ENCODE measurements at places on chromosomes 16 and 17.

DNA sequence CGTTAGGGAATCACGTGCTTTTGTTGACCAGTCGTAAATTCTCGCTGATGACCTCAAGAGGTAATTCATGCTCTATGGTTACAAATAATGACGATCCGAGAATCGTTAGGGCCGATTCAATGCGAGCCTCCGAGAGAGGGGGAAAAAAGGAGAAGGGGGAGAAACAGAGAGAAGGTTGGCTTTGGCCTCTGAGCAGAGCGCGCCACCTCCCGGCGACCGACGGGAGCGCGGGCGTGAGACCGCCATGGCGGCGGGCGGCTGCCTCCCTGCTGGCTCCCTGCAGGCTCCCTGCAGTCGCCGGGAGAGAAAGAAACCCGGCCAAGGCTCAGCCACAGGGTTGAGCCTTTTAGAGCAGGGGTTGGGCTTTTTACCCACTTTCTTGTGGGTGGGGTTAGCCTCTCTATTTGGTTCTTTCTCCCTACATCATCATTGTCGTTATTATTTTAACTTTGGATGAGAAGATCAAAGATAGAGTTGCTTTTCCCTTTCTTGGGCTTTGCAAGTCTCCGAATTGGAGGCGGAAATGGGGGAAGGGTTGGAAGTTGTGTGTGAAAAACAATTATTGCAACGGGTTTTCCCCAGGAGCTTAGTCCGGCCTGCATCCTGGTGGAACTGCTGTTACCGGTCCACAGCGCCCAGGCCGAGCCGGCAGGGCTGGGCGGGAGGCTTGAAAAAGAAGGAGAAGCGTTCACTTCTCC is 410 bp upstream of the HOXB5 start:
- DNase-seq, result peak; percentile 86

GRCh38 chr17:74873874-74874614 is 1.2 kb upstream of the FDXR start:
- no peak for DNase-seq

- DNase-seq, result no peak
Observed at GRCh38 chr17:50829332-50829731, 6.1 kb upstream of the WFIKKN2 start.

DNA sequence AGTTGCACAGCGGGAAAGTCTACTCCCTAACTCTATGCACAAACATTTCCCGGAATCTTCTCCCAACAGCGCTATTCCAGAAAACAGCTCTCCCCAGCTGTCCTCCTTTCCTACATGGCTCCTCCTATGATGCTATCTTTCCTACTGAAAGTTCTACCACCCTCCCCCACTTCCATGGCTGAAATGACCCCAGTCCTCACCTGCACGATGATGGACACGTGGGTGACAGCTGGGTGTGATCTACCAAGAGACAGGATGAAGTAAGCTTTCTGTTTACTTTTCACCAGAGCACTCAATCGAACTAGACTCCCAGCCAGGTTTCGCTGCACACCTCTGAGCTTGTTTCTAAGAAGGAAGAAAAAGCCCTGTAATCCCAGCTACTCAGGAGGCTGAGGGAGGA is 10.7 kb downstream of the CTC1 start:
- DNase-seq, result no peak

DNA sequence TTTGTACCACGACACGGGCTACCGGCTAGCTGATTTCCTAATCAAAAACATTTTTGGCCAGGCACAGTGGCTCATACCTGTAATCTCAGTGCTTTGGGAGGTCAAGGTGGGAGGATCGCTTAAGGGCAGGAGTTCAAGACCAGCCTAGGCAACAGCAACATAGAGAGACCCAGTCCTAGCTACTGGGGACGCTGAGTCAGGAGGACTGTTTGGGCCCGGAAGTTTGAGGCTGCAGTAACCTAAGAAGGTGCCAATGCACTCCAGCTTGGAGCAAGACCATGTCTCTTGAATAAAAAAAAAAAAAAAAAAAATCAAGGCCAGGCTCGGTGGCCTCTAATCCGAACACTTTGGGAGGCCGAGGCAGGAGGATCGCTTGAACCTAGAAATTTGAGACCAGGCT is 49.8 kb downstream of the UBE2G1 start:
- DNase-seq, result no peak

GRCh38 chr17:39738983-39739884 is 1.5 kb downstream of the GRB7 start:
- no peak for DNase-seq

DNA sequence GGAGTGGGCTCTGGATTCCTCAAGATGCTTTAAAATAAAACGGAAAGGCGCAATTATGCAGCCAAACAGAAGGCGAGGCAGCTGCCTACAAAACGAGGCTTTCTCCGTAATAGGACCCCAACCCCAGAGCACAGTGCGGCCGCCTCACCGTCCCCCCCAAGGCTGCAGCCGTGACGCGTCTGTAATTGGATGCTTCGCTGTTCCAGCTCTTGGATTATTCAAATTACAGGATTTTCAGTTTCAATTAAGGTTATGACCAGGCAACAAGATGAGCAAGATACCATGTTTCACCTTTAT is 37.3 kb upstream of the ABR start:
- no peak for DNase-seq

- DNase-seq, result no peak
Observed at GRCh38 chr16:19776565-19776964, 58.5 kb downstream of the IQCK start.

- no peak for DNase-seq
Observed at GRCh38 chr17:39306509-39307212, 80.9 kb upstream of the STAC2 start.

DNA sequence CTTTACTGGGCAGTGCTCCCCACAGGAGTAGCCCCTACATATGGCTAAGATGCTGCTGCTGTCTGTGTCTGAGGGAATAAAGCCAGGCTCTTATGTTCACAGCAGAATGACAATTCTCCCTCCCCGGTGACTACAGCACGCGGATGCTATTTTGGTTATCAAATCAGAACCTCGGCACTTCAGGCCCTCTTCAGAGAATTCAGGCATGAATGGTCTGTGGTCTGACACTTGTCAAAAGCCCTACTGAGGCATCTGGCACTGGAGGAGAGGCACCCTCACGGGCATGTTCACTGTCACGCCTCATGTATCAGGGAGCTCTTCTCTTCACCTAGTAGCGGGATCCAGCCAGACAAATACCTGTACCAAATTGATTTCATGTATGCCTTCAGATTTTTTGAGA is 30.4 kb downstream of the KIAA0513 start:
- DNase-seq, result no peak

- no peak for DNase-seq
Observed at GRCh38 chr17:48290378-48290777, 139.6 kb downstream of the SKAP1 start.

DNA sequence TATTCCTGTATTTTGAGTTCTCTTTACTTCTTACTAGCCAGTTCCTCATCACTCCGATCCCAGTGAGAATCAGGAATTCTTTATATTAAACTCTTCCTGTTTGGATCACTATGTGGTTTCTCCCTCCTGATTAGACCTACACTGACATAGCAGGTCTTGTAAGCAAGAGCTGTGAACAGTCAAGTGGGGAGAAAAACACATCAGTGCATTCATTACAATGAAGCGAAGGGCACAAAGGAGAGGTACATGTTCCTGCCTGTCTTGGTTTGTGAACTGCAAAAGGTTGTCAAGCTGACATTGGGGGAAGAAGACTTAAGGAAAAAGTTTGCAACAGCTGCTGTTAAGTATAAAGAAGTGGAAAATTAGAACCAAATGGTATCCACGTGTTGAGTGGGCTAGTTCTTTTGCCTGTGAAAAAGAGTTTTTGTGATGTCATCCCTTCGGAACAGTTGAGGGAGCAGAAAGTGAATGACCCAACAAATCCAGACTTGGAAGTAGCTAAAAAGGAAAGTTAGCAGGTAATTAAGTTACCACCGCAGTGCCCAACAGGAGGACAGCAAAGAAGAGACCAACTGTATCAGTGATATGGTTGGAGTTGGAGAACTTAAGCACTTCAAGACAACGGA is 23.0 kb upstream of the TRIM25 start:
- DNase-seq, result no peak

GRCh38 chr16:57867000-57867561 is 64.8 kb upstream of the KIFC3 start:
- no peak for DNase-seq

DNA sequence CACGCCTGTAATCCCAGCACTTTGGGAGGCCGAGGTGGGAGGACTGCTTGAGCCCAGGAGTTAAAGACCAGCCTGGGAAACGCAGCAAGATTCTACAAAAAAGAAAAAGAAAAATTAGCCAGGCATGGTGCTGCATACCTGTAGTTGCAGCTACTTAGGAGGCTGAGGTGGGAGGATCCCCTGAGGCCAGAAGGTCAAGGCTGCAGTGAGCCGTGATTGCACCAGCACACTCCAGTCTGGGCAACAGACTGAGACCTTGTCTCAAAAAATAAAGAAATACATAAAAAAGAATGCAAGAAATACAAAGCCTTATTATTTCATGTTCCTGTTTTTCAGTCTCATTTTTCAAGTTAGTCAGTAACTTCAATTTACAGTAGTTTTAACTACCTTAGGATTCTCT is 5.9 kb upstream of the CNOT1 start:
- no peak for DNase-seq

DNA sequence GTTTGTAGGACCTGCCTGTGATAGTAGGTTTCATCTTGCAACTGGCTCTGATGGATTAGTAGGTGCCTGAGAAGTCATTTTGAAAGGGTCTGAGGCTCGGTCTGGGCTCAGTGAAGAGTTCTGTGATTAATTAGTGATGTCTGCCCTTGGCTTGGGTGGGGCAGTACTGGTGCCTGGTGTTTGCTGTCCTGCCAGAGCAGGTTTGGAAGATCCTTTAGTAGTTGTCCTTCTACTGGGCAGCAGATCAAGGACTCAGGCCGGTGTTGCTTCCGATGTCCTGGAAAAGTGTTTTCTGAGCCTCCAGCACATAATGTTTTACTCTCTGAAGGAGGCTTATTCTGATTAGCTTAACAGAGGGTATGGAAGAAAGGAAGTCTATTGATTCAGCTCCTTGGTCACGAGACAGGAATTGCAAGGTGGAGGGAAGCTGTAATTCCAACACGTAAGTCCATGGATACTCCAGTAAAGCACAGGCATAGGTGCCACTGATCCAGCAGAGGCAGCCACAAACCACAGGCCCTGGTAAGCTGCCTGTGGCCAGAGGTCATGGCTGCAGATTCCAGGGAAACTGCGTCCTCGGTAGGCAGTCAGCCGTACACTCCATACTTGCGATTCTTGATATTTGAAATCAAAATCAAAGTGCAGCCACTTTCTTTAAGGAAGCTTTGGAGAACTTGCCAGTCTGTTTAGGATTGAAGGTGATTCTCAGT is 18.7 kb downstream of the HLF start:
- DNase-seq, result no peak

Measured in CD4-positive, alpha-beta T cell treated with Interleukin-6 for 4 hours (primary cell).